ENCODE measurements at places on chromosomes 5 and 9.

GRCh38 chr5:52283221-52283620 is 504.5 kb upstream of the ITGA1 start:
- DNase-seq: no peak

GRCh38 chr5:135880278-135880677 is 15.4 kb downstream of the IL9 start:
- DNase-seq: no peak

DNA sequence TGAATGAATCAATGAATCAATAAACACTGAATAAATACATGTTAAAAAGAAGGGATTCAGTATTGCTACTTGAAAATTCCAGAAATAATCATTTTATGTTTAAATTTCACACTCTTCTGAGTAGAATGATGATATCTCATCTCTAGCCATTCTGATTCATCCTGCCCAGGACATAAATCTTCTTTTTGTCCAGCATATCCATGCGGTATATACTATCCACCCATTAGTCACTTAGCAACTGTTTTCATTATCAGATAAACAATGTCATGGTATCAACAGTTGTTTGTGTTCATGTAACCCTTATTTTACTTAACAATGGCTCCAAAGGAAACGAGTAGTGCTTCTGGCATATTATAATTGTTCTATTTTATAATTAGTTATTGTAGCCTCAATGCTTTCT is 432.4 kb upstream of the SMC2 start:
- no peak for DNase-seq

DNA sequence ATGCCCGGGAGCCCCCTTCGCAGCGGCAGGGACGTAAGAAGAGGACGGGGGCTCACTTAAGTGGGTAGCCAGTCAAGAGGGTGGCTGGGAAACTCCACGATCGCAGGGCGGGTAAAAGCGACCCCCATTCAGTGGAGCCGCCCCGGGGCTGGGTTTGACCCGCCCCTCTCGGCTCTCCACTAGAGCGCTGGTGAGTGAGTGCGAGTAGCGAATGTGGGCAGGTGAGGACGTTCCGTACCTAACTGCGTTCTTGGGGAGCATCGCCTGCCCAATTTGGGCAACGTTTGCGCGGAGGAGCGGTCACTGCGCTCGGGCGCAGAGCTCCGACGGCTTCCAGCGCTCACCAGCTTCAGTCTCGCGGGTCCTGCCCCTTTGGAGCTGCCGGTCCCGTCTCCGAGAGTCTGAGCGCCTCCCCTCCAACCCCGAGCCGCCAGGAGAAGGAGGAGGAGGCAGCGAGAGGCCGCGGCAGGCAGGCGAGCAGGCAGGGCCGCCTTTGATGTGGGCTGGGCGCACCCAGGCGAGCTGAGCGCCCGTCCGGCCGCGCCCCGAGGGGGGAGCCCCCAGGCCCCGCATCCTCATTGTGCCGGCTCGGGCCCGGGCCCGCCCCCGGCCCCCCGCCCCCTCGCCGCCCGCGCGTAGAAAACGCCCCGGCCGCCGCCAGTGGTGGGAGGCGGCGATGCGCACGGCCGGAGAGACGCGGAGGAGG is at the start of gene FGF18:
FGF18 (plus strand) TSS at position 666 of the 706 bp plus-strand sequence. CDS start 553 bp downstream, outside the sequence.
- DNase-seq: peak; percentile 72

DNA sequence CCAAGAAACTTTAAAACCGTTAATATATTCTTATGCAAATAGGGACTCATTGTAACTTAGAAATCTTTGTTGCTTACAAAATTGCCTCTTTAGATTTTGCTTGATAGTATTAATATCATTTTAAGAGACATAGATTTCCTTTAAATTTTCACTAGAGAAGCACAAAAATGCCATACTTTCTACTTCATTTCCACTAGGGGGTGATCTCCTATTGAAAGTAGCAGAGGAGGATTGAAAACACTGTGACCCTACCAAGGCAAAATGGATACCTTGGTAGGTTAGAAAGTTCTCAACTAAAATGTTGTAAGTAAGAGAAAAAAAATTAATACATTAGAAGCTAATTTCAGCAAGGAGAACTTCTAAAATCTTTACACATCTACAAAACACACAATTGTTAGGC is 204.9 kb downstream of the CHSY3 start:
- DNase-seq: peak; percentile 51

DNA sequence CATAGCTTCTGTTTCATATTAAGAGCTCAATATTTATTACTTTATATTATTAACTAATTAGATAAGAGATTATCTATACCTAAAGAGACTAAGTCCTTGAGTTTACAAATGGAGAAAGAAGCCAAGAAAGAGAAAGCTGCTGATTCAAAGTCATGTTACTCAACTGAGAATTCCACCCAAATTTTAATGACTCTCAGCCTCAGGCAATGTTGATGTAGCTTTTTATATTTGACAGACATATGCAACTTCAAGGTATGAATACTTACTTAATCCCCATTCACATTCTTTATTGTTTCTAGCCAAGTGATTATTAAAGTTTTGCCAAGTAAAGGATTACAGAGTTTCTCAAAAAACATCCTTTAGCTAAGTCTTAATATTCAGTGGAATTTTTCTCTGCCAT is 527.5 kb upstream of the NMUR2 start:
- DNase-seq: no peak

- DNase-seq: no peak
These were observed 35.2 kb downstream of the ARHGAP26 start for GRCh38 chr5:142805339-142805738.

DNA sequence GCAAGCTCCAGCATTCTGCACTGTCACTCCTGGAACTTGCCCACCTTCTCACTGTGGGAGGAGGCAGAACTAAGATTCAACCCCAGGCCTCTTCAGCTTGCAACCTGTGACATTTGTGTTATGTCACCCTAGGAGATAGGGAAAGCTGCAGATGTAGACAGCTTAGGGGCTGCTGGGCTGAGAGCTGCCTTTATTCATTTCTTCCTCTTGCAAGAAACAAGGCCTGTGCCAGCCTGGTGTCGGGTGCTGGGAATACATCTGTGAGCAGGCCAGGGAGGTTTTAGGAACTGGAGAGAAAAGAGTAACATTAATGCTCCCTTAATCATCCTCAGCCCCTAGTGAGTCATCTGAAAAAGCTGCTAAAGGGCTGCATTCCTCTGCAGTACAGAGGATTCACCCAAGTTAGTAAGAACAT is 101.8 kb downstream of the FGF18 start:
- no peak for DNase-seq

- DNase-seq: no peak
These were observed 4.9 kb upstream of the SH3PXD2B start for GRCh38 chr5:172458976-172459782.

GRCh38 chr5:56359809-56360685 is 126.9 kb upstream of the ANKRD55 start:
- no peak for DNase-seq

DNA sequence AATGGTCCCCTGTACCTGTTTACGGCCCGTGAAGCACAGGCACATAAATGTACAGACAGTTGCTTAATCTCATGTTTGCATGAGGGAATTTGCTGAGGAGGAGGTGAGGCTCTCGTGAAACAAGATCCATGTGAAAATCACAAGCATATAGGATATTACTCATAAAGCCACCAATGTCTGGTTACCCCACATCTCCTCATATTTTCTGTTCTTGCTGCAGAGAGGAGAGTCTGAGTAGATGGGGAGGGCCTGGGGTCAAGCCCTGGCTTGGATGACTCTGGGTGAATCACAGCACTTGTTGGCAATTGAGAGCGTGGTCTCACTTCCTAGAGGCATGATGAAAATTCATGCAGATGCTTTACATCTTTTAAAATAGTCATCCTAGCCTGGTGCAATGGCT is 975 bp downstream of the AGXT2 start:
- no peak for DNase-seq

DNA sequence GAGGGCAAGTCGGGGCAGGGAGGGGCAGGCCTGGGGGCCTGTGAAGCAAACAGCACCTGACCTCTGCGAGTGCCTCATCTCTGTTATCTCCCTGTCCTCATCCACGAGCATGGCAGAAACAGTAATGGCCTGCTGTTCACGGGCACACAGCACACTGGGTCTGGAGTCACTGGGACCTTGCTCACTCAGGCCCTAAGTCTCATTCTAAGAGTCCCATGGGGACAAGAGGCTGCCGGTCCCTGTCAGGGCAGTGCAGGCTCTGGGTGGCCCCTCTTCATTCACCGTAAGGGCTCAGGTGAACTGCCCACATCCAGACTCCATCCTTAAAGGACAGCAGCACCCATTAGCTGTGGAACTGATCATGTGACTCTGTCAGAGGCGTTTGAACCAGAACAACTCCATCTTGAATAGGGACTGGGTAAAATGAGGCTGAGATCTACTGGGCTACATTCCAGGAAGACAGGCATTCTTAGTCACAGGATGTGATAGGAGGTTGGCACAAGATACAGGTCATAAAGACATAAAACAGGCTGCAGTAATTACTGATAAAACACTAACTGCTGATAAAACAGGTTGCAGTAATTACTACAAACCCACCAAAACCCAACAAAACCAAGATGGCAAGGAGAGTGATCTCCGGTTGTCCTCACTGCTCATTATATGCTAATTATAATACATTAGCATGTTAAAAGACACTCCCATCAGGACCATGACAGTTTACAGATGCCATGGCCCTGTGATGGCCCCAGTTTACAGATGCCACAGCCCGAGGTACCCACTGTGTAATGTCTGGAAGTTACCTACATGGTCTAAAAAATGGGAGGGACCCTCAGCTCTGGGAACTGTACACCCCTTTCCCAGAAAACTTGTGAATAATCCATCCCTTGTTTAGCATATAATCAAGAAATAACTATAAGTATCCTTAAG is 28.7 kb downstream of the BICD2 start:
- no peak for DNase-seq

DNA sequence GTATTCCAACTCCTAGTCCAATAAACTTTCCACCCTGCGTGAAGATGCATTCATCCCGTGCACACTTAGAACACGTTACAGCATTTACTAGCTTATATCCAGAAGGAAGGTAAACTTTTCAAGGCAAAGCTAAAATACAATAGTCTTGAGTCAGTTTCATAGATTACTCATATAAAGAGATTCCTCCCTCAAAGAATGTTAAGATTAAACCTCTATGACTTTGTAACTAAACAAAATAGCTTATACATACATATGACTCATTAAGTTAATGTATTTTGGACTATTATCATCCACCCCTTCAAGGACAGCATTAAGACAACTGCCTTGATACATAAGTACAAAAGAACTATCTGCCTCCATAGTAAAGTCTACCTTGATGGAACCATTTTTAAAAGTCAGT is 36.1 kb downstream of the TLE1 start:
- DNase-seq: no peak

- no peak for DNase-seq
These were observed 10.6 kb upstream of the PRLR start for GRCh38 chr5:35240892-35241291.

DNA sequence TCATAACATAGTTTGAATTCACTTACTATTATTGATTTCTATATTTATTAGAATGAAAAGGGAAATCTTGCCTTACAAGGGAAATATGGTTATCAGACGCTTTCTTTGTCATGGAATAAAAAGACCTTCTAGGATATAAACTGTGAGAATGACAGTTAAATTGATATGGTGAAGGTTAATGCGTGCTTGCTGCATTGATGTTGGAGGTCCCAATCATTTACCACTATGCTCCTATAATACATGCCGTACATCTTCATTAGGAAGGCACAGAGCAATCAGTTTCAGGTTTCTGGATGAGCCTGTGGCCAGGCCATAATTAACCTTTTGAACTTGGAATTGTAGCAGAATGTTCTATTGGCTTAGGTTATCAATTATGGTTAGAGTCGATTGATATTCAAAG is 201.4 kb upstream of the TLX3 start:
- DNase-seq: no peak

DNA sequence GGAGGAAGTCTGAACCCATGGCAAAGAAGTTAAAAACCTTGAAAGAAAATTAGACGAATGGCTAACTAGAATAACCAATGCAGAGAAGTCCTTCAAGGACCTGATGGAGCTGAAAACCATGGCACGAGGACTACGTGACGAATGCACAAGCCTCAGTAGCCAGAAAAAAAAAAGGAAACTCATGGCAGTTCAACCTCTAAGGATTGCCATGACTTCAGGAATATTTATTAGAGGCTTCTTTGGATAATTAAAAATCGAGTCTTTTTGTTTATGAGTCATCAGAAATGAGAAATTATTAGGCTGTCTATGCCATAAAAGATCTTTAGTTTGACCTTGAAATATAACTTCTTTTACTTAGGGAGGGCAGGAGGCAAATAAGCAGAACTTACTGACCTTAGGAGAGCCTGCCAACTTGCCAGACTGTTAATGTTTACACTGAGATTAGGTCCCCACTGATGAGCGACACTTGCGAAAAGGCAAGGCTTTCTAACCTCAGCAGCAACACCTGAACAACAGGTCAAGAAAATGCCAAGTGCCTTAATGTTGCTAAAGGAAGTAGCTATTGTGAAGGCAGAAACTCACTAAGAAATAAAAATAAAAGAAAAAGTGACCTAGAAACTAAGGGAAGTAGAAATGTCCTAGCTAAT is 55.2 kb upstream of the TUSC1 start:
- no peak for DNase-seq

DNA sequence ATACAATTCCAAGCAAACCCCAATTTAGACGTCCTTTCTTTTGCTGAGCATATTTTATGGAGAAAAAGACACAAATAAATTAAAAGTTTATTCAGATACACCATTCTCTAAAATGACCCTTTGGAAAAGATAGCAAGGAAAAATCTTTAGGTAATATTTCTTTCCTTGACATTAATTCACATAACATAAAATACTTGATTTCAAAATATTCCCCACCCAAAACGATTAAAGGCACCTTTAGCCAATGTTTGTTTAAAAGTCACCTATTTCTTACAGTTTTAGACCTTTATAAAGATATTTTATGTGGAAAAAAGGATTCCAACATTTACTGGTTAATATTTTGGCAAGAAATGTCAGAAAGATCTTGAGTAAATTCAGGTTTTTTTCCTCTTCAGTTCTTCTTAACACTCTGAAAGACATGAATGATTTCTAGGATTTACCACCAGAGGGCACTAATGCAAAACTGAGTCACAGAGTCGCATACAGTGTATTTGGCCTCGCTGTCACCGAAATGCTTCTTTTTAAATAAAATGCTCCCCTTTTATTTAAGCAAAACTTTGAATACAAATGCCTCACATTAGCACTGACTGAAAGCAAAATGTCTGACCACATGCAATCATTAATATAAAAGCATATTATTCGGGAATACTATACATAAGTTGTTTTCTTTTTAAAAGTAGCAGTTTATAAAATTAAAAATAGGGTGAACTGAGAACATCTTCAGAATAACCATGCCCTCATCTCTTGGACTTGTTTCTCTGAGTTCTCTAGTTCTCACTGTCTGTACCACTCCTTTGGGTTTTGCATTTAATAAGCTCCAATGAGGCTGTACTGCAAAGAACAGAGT is 122.5 kb downstream of the SLC1A3 start:
- DNase-seq: peak; percentile 40

- no peak for DNase-seq
These were observed 91.7 kb upstream of the SLCO6A1 start for GRCh38 chr5:102590467-102590866.
